ENCODE measurements at places on chromosomes 12 and 14.

- DNase-seq, result no peak
These were observed 70.9 kb upstream of the OTX2 start for GRCh38 chr14:56881181-56881580.

DNA sequence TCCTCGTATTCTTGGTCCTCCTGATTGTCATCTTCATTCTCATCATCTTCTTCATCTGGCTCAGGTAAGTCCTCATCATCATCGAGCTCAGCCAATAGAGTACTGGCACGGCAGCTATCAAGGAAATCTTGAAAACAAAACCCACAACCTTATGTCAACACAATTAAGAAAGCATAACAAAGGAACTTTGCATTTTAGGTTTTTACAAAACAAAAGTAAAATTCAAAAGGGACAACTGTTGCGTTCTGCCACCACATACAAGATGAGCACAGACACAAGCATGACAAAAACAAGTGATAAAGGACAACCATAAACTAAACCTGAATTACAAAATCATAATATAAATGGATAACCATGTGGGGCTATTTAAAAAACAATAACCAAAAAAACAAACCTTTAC lies 84.7 kb downstream of the HECTD1 start:
- DNase-seq, result no peak

DNA sequence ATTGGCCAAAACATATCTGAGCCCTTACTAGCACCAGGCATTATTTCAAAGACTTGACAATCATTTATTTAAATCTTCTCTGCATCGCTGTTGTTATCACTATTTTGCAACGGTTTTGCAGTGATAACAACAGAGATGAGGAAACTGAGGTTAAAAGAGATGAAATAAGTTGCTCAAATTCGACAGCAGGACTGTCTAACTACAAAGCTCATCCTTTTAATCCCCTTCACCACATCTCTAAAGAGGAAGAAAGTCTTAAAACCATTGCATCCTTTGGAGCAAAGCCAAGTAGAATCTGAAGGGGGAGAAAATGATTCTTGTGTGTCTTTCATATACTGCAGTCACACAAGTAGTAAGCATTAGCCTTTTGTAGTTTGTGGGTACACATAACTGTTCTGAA lies 14.8 kb upstream of the ETNK1 start:
- DNase-seq, result no peak

GRCh38 chr14:33914676-33915516 lies 36.0 kb downstream of the EGLN3 start:
- DNase-seq, result no peak

DNA sequence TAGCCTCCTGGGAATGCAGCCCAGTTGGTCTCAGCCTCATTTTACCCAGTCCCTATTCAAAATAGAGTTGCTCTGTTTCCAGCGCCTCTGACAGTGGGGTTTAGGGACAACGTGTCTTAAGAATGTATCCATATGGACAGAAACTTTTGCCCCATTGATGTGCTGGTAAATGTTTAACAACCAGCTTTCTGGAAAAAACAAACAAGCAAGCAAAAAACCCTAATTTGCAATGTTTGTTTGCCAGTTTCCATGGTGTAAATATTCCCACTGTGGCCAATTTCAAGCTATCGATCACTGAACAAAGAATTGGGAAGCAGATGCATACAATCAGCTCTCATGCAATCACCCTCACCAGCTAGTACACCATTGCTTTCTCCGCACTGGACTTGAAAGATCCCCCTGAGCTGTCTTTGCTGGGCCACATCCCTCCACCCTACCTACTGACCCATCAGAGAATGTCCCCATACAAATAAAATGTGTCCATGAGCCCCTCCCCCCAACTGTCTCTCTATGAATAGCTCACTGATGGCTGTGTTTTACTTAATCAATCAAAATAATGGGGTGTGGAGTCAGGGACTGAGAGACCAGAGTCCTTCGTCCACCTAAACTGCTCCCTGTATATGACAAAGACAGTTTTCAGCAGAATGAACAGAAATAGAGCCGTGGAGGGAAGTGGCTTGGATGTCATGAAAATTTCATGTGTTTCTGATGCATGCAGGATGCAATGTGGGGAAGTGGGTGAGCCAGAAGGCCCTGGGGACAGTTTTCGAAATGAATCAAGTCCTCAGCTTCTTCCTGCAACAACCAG lies 40.8 kb downstream of the CCDC60 start:
- DNase-seq, result no peak

DNA sequence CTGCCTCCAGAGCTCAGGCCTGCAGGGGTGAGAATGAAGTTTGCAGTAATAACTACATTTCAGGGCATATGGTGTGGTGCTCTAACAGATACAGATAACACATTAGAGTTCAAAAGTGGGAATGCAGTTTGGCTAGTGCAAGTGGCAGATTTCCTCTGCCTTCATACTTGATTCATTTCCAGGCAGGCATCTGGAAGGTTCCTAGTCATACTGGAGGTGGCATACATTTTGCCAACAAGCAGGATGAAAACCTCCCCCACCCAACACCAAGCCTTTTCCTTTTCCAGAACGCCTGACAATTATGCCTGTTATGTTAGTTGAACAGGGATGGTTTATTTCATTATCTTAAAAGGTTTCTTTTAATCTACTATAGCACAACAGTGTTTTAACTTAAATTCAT lies 24.3 kb downstream of the VTI1B start:
- no peak for DNase-seq

- no peak for DNase-seq
These were observed at the start of gene C14orf39 for GRCh38 chr14:60485598-60486251. TSS of gene C14orf39 (minus strand) at chr14:60486063. CDS start at chr14:60485078, 985 bp downstream.

DNA sequence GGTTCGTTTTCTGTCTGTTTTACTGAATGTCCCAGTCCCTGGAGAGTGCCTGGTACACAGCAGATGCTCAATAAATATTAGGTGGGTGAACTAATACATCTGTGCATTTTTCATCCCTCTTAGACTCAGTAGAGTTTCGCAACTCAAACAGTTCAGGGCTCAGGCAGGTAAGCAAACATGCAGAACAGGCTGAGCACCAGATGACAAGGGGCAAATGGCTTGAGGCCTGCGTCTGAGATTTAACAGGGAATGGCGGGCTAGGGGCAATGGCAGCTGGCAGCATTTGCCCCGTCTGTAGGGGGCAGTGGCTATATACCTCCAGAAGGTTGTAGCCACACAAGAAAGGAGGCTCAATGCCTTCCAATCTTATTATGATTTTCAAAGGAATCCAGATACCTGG lies 8.6 kb upstream of the RAN start:
- no peak for DNase-seq

DNA sequence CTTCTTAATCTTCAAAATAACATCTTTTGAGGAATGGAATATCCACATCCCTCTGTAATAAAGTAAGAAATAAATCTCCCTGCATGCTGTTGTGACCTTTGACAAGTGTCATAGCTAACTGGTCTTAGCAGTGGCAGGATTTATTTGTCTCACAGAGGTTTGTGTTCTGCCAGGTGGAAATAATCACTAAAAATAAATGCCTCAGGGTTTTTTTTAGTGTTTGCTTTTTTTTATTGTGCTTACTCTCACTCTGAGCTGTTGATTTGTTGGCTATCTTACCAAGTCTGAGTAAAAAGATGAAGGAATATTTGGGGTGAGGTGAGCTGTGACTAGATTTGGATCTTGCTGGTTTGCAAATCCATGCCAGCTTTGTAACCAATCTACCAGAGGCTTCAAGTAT lies 285.4 kb downstream of the ALG10B start:
- no peak for DNase-seq

DNA sequence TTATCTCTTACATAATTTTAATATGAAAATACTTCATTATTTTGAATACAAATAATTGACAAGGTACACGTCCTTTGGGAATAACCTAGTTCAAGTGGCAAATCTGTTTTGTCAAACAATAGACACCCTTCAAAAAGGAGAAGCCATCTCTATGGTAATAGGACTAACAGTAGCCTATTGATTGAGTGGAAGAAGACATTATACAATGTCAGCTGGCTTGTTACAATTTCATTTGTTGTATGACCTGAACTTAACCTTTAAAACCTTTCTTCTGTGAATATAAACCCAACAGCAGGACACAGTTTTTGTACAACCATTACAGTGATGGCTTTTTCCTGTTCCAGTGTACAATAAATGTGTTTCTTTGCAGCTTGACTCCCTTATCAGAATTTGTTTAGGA lies 8.1 kb downstream of the TMEM260 start:
- DNase-seq, result no peak

DNA sequence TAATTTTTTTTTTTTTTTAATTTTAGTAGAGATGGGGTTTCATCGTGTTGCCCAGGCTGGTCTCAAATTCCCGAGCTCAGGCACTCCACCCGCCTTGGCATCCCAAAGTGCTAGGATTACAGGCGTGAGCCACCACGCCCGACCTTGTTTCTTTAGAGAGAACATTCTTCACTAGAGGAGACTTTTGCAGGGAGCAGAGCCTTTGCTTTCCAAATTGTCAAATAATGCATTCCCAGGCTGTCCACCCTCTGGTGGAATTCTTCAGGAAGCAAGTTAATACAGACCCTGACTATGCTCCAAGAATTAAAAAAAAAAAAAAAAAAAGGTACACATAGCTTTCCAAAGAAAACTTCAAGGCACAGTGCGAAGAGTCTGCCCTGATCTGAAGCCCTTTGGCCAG lies 6.8 kb downstream of the ALDH1L2 start:
- DNase-seq, result no peak

- DNase-seq, result no peak
These were observed 947 bp downstream of the GAS2L3 start for GRCh38 chr12:100574187-100575074.

DNA sequence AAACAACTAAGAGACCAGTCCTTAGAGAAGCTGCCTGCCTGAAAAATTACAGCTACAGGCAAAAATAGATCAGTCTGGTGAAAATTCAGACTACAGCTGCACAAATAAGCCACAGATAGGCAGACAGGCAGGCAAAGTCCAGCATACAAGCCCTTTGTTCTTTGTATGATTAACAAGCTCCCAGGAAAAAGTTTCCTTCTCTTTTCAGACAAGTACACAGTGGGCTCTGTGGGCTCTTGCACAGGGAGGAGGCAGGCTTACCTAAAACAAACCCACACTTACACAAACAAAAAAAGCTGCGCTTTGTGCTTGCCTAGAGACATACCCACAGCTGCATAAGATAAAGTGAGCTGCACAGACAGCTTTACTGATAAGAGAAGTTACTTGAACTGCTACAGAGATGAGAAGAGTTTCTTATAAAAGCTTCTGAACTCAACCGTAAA lies 7.7 kb downstream of the OR6C68 start:
- DNase-seq, result no peak

GRCh38 chr12:2172491-2173214 lies 119.9 kb downstream of the CACNA1C start:
- DNase-seq, result no peak

- DNase-seq, result peak; percentile 90
These were observed 1.7 kb downstream of the PPM1H start for GRCh38 chr12:62933220-62933601.

DNA sequence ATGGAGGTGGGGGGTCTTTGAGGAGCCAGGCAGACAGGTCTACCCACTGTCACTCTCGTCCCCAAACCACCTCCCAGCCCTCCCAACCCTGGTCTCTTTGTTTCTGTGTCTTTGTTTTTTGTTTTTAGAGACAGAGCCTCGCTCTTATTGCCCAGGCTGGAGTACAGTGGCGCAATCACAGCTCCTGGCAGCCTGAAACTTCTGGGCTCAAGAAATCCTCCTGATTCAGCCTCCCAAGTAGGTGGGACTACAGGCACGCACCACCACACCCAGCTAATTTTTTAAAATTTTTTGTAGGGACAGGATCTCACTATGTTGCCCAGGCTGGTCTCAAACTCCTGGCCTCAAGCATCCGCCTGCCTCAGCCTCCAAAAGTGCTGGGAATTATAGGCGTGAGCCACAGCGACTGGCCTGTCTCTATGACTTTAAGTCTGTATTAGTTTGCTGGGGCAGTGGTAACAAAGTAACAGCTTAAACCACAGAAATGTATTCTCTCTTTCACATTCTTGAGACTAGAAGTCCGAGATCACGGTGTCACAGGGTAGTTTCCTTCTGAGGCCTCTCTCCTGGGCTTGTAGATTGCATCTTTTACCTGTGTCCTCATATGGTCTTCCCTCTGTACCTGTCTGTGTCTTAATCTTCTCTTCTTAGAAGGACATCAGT lies 26.1 kb downstream of the DTX1 start:
- no peak for DNase-seq

GRCh38 chr14:92451245-92451644 lies 62.3 kb upstream of the RIN3 start:
- DNase-seq, result no peak

- DNase-seq, result no peak
These were observed 42.4 kb upstream of the SGPP1 start for GRCh38 chr14:63770187-63770807.

DNA sequence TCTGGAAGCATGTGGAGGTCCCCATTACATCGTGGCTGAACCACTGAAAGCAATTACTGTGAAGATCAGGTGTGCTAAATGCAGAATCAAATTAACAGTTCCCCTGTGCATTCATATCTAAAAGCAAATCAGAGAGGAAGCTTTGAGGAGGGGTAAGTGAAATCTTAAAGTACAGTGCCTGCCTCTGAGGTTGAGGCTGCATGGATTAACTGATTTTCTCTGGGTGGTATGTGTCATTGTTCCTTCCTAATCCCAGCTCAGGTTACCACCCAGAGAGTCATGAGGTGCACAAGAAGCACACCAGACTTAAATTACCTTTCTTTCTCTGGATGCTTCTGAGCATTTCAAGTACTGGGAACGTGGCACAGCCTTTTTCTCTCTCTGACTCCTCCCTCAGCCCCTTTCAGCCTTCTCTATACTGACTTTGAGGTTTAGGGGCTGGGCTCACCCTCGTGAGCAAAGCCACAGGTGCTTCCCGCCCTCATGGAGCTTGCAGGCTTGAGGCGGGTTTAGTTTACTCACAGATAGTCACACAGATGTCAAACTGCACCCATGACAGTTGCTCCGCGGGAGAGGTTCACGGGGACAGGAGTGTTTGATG lies 237.6 kb upstream of the CRY1 start:
- no peak for DNase-seq

GRCh38 chr12:57842342-57843294 lies 3.9 kb downstream of the CTDSP2 start:
- no peak for DNase-seq

- DNase-seq, result no peak
These were observed 61.1 kb downstream of the PITPNM2 start for GRCh38 chr12:123089631-123090353.

DNA sequence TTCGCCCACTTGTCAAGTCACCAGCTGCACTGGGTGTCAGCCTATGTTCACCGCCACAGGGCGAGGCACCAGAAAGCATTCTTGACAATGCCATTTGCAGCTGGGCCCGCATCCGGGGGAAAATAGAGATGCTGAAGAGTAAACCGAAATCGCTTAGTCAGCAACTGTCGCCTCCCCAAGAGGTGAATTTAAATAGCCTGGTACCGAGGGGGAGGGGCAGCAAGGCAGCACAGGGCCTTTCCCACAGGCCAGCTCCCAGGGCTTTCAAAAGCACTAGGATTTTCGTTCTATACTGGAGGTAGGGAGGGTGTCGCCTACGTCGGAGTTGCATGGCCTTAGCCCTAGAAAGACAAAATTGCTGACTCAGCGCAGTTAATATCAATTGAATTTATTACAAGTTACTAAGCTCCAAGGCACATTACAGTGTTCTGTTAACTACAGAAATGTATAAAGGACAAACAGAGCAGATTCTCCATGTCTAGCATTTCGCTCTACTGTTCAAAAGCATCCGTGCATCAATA lies 4.3 kb downstream of the IRF2BPL start:
- peak; percentile 30 for DNase-seq

- DNase-seq, result no peak
These were observed 397.8 kb upstream of the MIS18BP1 start for GRCh38 chr14:45650754-45651153.

- no peak for DNase-seq
These were observed 314.6 kb downstream of the GRIN2B start for GRCh38 chr12:13666806-13667205.

Measured in nucleus accumbens (tissue), 56 donors.